ENCODE measurements at places on chromosomes 6 and 20.

- H3K36me3 ChIP-seq = no peaks in the 10 kb centered on the region
- no peak overlapping the region for H3K27ac ChIP-seq
- H3K27me3 ChIP-seq = peaks cover 2% of the 10 kb centered on the region
- no peaks in the 10 kb centered on the region for H3K4me1 ChIP-seq
These were observed 161.3 kb downstream of the PKHD1 start for GRCh38 chr6:51926125-51926524.

- no peaks in the 10 kb centered on the region for H3K4me1 ChIP-seq
- no peak overlapping the region for H3K4me3 ChIP-seq
- H3K36me3 ChIP-seq = peaks cover 3% of the 10 kb centered on the region
- H3K27ac ChIP-seq = no peak overlapping the region
- H3K27me3 ChIP-seq = no peaks in the 10 kb centered on the region
- DNase-seq = no peak
These were observed 2.4 kb downstream of the BTBD3 start for GRCh38 chr20:11920083-11920482.

DNA sequence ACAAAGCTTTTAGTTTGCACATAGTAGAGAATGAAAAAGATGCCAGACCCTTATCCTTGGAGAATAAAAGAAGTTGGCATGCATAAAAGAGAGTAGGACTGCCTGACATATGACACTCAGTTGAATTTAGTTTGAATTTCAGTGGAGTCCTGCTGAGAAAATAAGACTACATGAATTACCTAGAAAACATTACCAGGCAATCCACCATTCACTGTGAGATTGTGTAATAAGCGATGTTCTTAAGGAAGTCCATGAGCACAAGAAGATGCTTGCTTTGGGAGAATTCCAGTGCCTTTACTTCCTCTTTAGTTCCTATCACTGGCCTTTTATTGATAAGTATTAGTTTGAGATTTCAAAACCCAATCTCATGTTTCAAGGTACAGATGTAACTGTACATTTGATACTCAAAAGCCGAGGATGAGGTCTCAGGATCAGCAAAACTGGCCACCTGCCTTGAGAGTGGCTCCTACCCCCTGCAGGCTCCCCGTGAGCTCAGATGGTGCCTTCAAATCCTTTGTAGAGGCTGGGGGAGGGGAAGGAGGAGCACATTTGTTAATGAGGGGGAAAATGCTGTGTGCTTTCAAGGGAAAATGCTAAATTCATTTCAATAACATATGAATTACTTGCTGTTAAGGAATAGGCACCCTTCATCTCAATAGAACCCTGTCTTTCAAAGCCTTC is 11.2 kb upstream of the UNC93A start:
- H3K4me3 ChIP-seq = no peak overlapping the region
- no peaks in the 10 kb centered on the region for H3K4me1 ChIP-seq
- H3K36me3 ChIP-seq = no peaks in the 10 kb centered on the region
- no peak for DNase-seq
- H3K27ac ChIP-seq = no peak overlapping the region
- H3K27me3 ChIP-seq = peaks cover 5% of the 10 kb centered on the region

- H3K4me3 ChIP-seq = no peak overlapping the region
- no peaks in the 10 kb centered on the region for H3K27me3 ChIP-seq
- H3K27ac ChIP-seq = no peak overlapping the region
- H3K36me3 ChIP-seq = no peaks in the 10 kb centered on the region
- peaks cover 7% of the 10 kb centered on the region for H3K4me1 ChIP-seq
These were observed 23.9 kb downstream of the RNF217 start for GRCh38 chr6:124986164-124986563.

- no peaks in the 10 kb centered on the region for H3K27me3 ChIP-seq
- H3K4me1 ChIP-seq = peaks cover 18% of the 10 kb centered on the region
- H3K36me3 ChIP-seq = peaks cover 6% of the 10 kb centered on the region
- no peak overlapping the region for H3K27ac ChIP-seq
- no peak overlapping the region for H3K4me3 ChIP-seq
- no peak for DNase-seq
These were observed 40.3 kb downstream of the MAP3K4 start for GRCh38 chr6:161031721-161032495.

GRCh38 chr20:24732076-24732475 is 217.0 kb upstream of the CST7 start:
- no peaks in the 10 kb centered on the region for H3K4me1 ChIP-seq
- peaks cover 2% of the 10 kb centered on the region for H3K27me3 ChIP-seq
- no peak overlapping the region for H3K27ac ChIP-seq

DNA sequence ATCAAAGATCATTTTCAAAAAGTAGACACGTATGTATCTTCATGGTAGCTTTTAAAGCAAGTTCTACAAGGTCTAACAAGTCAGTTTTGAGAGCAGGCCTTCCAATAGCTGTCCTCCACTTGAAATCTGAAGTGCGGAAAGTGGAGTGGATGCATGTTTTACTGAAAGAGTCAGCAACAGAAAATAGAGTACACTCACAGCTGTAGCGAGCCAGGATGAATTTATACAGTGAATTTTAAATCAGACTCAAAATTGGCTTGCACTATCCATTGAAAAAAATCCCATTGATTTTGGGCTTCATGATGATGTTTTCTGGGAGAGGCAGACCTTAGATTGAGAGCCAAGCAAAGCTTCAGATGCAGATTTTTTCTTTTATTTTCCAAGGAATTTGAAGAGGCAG is 80.6 kb downstream of the GJA10 start:
- H3K36me3 ChIP-seq = peaks cover 14% of the 10 kb centered on the region
- no peaks in the 10 kb centered on the region for H3K27me3 ChIP-seq
- DNase-seq = no peak
- no peak overlapping the region for H3K27ac ChIP-seq
- no peaks in the 10 kb centered on the region for H3K4me1 ChIP-seq

- no peak for DNase-seq
- H3K36me3 ChIP-seq = no peaks in the 10 kb centered on the region
- peaks cover 10% of the 10 kb centered on the region for H3K4me1 ChIP-seq
- no peak overlapping the region for H3K27ac ChIP-seq
- H3K4me3 ChIP-seq = no peak overlapping the region
- H3K27me3 ChIP-seq = peaks cover 14% of the 10 kb centered on the region
These were observed 78.8 kb upstream of the CD83 start for GRCh38 chr6:14038467-14039437.

GRCh38 chr6:131694832-131695426 is 6.3 kb downstream of the OR2A4 start:
- no peak overlapping the region for H3K4me3 ChIP-seq
- no peaks in the 10 kb centered on the region for H3K4me1 ChIP-seq
- peaks cover 10% of the 10 kb centered on the region for H3K27me3 ChIP-seq
- no peaks in the 10 kb centered on the region for H3K36me3 ChIP-seq
- H3K27ac ChIP-seq = no peak overlapping the region

DNA sequence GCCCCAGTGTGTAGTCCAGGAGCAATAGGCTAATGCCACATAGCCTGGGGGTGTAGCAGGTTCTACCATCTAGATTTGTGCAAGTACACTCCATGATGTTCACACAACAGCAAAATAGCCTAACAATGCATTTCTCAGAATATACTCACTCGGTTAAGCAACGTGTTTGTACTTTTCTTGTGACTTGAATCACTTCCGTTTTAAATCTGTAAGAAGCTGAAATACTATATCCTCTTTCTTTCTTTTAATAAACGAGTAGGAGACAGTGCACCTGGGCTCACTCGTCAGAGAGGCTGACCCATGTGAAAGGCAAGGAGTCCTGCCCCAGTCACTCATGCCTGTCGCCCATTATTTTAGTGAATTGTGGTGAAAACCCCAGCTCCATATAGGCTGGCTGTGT is 201.6 kb downstream of the FOXA2 start:
- no peak overlapping the region for H3K27ac ChIP-seq
- no peak for DNase-seq
- no peak overlapping the region for H3K4me3 ChIP-seq
- no peaks in the 10 kb centered on the region for H3K27me3 ChIP-seq
- H3K36me3 ChIP-seq = no peaks in the 10 kb centered on the region

GRCh38 chr6:83824388-83824801 is 28.8 kb upstream of the RIPPLY2 start:
- no peak overlapping the region for H3K4me3 ChIP-seq
- H3K36me3 ChIP-seq = no peaks in the 10 kb centered on the region
- H3K27ac ChIP-seq = no peak overlapping the region
- no peaks in the 10 kb centered on the region for H3K4me1 ChIP-seq
- DNase-seq = no peak
- H3K27me3 ChIP-seq = no peaks in the 10 kb centered on the region

- no peak overlapping the region for H3K4me3 ChIP-seq
- no peaks in the 10 kb centered on the region for H3K36me3 ChIP-seq
- no peak for DNase-seq
- no peaks in the 10 kb centered on the region for H3K27me3 ChIP-seq
These were observed 76.0 kb upstream of the ADGRB3 start for GRCh38 chr6:68559070-68559469.

GRCh38 chr20:41497186-41497895 is 120.8 kb downstream of the CHD6 start:
- DNase-seq = no peak
- H3K36me3 ChIP-seq = peaks cover 21% of the 10 kb centered on the region
- no peaks in the 10 kb centered on the region for H3K4me1 ChIP-seq
- H3K27me3 ChIP-seq = no peaks in the 10 kb centered on the region
- no peak overlapping the region for H3K4me3 ChIP-seq

GRCh38 chr6:122758927-122759334 is 20.6 kb upstream of the FABP7 start:
- peaks cover 9% of the 10 kb centered on the region for H3K4me1 ChIP-seq
- no peaks in the 10 kb centered on the region for H3K27me3 ChIP-seq
- peak overlapping the region; percentile 5 for H3K27ac ChIP-seq
- H3K4me3 ChIP-seq = no peak overlapping the region
- DNase-seq = no peak
- H3K36me3 ChIP-seq = no peaks in the 10 kb centered on the region

DNA sequence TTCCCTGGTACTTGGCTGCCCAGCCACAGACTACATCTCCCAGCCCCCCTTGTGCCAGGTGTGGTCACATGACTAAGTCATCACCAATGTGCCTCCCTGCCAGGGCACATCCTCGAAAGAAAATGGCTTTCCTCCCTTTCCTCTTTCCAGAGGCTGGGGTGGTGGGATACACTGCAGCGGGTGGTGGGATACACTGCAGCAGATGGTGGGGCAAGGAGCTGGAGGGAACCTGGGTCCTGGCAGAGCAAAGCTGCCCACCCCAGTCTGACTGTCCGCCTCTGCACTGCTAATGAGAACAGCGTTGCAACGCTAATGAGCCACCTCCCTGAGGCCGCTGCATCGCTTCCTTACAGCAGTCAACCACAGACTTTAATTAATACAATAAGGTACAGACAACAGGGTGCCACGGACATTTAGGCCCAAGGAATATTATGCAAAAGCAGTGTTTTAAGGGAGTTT is 125.3 kb downstream of the PREX1 start:
- H3K27me3 ChIP-seq = no peaks in the 10 kb centered on the region
- DNase-seq = no peak
- peaks cover 64% of the 10 kb centered on the region for H3K36me3 ChIP-seq
- H3K4me3 ChIP-seq = no peak overlapping the region
- H3K4me1 ChIP-seq = peaks cover 50% of the 10 kb centered on the region
- H3K27ac ChIP-seq = no peak overlapping the region

GRCh38 chr6:159853754-159854153 is 37.0 kb upstream of the MAS1 start:
- no peaks in the 10 kb centered on the region for H3K4me1 ChIP-seq
- no peak overlapping the region for H3K4me3 ChIP-seq
- DNase-seq = no peak
- H3K27me3 ChIP-seq = peaks cover 27% of the 10 kb centered on the region
